EH (cell line): ENCODE measurements at places on chromosomes 13 and 19.

GRCh38 chr19:33187183-33187540, 7.0 kb upstream of the LRP3 start:
- no peak for DNase-seq

DNA sequence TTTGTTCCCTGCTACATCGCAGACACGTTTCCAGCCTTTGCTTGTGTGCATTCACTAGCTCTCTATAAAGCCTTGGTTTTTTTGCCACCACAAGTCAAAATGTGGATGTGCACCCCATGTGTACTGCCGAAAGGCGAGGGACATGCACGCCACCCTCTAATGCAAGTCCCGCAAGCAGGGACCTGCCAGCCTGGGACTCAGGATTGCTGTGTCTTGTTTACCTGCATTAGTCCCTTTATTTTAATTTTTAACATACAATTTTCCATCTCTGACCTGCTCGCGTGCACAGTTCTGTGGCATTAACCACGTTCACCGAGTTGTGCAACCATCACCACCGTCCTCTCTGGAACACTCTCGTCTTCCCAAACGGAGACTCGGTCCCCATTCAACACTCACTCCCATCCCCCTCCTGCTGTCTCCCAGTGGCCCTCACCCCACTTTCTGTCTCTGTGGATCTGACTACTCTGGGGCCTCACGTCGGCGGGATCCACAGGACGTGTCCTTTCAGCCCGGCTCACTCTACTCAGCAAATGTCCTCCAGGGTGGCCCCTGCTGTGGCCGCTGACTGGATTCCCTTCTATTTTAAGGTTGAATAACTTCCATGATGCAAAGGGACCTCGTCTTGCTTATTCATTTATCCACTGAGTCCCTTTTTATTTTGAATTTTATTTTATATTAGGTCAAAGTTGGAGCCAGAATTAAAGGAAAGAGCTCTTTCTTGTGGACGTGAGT, 58.4 kb downstream of the RASA3 start:
- DNase-seq: no peak

- peak; percentile 70 for DNase-seq
These were observed 570.3 kb downstream of the PCDH9 start for GRCh38 chr13:66659701-66660467.

DNA sequence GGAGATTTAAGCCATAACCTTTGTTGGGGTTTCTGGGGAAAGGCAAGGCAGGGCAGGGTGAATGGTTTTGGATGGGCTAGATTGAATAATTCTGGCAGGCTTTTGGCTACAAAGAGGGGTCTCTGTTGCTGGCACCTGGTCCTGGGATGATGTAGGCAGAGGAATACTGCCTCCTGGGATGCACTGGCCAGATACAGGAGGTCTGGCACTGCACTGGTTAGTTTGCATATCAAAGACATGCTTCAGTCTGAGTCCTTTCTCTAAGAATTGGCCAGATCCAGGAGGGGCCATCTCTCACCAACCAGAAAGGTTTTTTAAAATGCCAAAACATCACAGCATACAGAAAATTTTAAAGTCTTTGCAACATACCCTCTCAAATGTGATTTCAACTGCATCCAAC, 8.0 kb upstream of the MEDAG start:
- no peak for DNase-seq

GRCh38 chr19:2227415-2228156, 8.5 kb downstream of the PLEKHJ1 start:
- DNase-seq: no peak

DNA sequence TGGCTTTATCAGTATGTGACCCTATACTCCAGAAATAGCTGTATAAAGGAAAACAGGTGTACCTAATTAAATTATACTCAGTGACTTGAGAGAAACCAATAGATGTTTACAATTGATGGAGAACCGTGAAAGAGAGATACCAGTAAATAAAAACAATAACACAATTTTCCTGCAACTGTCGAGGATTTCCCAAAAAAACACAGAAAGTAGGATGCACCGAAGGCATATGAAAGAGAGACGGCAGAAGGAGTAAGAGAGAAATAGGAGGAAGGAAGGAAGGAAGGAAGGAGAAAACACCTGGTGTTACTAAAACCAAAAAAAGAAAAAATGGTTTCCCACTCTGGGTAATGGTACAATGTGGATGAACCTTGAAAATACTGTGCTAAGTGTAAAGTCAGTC, 6.8 kb upstream of the ZNF229 start:
- no peak for DNase-seq
